Glutamatergic neuron (in vitro differentiated cells): ENCODE measurements at places on chromosomes 12 and 14. TPM values are rescaled to one million over a fixed set of nuclear protein-coding genes. Genes with fewer than 3 reads are reported as not detected.

DNA sequence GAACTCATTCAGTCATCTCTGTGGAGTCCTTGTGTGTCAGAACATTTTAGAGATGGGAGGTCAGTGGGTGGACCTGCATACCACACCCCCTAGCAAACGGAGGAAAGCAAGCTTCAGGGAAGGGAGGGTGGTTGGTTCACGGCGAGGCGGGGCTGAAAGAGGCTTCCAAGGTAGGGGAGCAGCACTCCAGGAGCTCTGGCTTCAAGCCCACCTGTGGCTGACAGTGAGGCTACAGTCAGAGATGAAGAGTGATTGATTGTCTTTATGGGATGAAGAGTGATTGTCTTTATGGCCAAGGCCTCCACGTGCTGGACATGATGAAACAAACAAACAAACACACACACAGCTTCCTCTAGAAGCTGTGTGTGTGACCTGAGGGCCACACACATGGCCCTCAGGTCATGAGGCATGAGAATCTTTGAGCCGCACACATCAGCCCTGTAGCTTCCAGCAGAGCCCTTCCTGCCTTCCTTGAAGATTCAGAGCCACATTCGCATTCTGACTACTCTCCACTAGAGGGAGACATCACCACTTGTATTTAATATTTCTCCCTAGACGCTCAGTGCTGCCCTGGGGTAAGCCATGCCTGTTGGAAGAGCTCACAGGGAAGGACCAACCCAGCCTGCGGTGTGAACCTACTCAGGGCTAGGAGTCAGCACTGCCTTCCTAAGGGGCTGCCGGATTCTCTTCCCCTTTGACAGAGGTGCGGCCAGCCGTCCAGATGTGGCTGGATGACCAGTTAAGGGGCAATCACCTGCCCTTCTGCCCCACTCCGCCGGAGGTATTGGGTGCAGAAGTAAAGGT is 54.4 kb upstream of the KCNA1 start:
- H3K27me3 ChIP-seq, result peaks cover 10% of the 10 kb centered on the region
- DNase-seq, result peak; percentile 43
- H3K4me3 ChIP-seq, result no peak overlapping the region

DNA sequence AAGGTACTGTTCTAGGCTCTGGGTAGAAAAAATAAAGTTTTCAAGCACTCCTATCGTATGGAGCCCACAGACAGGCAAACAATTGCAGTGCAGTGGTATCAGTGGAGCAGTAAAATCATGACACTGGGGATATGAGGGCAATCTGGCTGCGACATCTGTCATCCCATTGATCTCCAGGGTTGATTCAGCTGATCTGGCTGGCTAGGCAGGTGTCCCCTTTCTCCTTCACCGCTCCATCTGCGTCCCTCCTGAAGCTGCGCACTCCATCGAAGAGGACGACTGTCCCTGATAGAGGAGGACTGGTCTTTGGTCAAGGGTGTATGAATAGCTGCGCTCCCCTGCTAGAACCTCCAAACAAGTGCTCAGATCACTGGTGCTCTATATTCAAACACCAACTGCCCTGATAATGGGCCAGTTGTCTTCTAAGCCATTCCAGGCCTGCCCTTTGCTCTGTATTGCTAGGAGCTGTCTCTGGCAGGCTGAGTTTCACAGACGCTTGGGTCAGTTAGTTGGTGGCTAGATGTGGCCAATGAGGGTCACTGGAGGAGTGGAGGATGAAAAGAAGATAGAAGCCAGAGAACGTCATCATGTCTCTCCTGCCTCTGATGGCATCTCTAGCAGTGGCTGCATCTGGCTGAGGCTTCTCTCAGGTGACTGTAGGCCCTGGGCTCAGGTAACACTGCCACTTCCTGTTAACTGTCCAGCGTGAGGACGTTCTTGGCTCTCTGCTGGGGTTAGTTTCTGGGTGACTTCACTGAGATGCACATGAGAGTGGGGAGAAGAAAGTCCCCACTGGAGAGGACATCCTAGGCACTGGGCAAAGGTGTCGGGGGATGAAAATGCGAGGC is 205.0 kb upstream of the FOXN3 start:
- peak overlapping the region; percentile 67 for H3K4me3 ChIP-seq
- DNase-seq, result peak; percentile 56
- H3K27ac ChIP-seq, result peak overlapping the region; percentile 92
- H3K4me1 ChIP-seq, result peaks cover 46% of the 10 kb centered on the region

DNA sequence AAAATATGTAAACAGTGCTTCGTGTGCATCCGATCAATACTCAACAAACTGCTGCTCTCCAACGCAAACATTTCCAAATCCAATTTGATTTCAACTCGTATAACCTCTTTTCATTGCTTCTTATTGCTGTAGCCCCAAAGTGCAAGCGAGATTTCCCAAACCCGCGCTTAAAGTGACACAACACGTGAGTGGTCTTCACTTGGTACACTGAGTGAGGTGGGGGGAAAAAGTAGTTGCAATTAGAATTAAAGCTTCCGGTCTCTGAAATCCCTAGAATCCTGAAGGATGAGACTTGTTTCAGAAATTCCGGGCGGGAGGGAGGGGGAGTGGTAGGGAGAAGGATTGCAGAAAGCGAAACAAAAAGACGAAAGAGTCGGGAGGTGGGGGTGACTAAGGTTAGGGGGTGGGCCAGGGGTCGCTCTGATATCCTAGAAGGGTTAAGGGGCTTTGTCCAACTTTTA is 387.5 kb downstream of the BCAT1 start:
- no peaks in the 10 kb centered on the region for H3K36me3 ChIP-seq
- DNase-seq, result no peak
- peaks cover 15% of the 10 kb centered on the region for H3K4me1 ChIP-seq
- H3K4me3 ChIP-seq, result peak overlapping the region; percentile 93
- peaks cover 18% of the 10 kb centered on the region for H3K27me3 ChIP-seq

- no peak overlapping the region for H3K4me3 ChIP-seq
- no peak overlapping the region for H3K27ac ChIP-seq
- no peaks in the 10 kb centered on the region for H3K36me3 ChIP-seq
- no peaks in the 10 kb centered on the region for H3K27me3 ChIP-seq
- H3K4me1 ChIP-seq, result peaks cover 9% of the 10 kb centered on the region
These were observed 64.8 kb downstream of the HELB start for GRCh38 chr12:66367015-66367667.

- peaks cover 8% of the 10 kb centered on the region for H3K27me3 ChIP-seq
- no peak for DNase-seq
These were observed 3.3 kb downstream of the ETNK1 start for GRCh38 chr12:22628228-22628627.

- H3K36me3 ChIP-seq, result peaks cover 22% of the 10 kb centered on the region
- no peak for DNase-seq
- H3K4me3 ChIP-seq, result no peak overlapping the region
- H3K27me3 ChIP-seq, result peaks cover 3% of the 10 kb centered on the region
- H3K27ac ChIP-seq, result no peak overlapping the region
- no peaks in the 10 kb centered on the region for H3K4me1 ChIP-seq
These were observed 25.9 kb downstream of the CEP83 start for GRCh38 chr12:94433744-94434143.

CEBPE gene
- not detected for total RNA-seq

PLEKHG7 gene
- total RNA-seq, result not detected

CCDC38 gene
- total RNA-seq, result not detected
